ENCODE measurements at places on chromosomes 1 and 21.

DNA sequence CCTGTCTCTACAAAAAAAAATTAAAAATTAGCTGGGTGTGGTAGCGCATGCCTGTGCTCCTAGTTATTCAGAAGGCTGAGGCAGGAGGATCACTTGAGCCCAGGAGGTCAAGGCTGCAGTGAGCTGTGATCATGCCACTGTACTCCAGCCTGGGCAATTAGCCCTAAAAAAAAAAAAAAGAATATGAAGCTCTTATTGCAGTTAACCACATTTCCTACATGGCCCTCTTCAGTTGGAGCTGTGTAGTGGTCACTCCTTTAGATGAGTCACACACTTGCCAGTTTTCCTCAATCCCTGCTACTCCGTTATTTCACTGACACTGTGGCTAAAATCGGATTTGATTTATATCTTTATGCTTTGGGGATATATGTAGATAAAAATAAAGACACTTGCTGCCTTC, 11.8 kb downstream of the NFYC start:
- no peak for DNase-seq

- DNase-seq = no peak
Observed at GRCh38 chr1:155882235-155882634, 22.9 kb downstream of the SYT11 start.

DNA sequence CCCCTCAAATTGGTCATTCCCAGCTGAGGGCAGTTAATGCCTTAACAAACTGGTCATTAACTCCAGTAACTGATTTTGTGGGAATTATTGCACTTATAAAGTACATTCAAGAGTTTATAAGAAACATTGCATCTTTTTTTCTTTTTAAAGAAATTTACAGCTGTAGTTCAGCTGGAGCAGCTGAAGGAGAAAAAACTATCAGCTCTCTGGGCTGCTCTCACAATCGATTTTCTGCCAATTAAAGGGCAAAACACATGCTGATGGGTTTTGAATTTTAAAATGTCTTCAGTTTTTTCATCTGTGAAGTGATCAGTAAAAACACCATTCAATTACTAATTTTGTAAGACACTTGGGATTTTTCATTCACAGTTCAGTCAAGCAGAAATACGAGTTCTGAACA, 74.7 kb downstream of the KIFAP3 start:
- DNase-seq = no peak

GRCh38 chr1:90781534-90781933, 64.4 kb upstream of the BARHL2 start:
- no peak for DNase-seq

- DNase-seq = no peak
Observed at GRCh38 chr1:94050254-94050653, 70.7 kb downstream of the ABCA4 start.

- DNase-seq = peak; percentile 60
Observed at GRCh38 chr1:24027838-24028468, 47.8 kb upstream of the SRSF10 start.

GRCh38 chr1:228465141-228465540, 22.0 kb upstream of the RNF187 start:
- no peak for DNase-seq

- DNase-seq = no peak
Observed at GRCh38 chr1:87939444-87939843, 610.8 kb downstream of the LMO4 start.

- no peak for DNase-seq
Observed at GRCh38 chr1:222794656-222795474, 20.0 kb upstream of the DISP1 start.

DNA sequence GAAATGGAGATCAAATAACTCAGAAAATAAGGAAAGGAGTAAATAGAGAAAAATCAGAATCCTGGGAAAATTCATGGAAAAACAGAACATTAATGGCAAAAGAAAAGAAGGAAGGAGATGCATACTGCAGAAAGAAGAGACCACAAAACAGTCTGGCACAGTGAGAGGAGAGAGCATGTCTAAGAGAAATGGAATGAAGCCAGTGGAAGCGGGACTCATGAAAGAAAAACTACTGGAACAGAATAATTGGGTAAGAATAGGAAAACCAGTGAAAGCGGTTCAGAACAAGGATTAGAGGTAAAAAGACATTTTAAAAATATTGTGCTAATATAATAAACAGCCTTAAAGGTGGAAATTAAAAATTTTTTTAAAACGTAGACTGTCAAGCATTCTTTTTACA, 93.6 kb upstream of the GREM2 start:
- no peak for DNase-seq

- DNase-seq = no peak
Observed at GRCh38 chr1:16054598-16055540, 11.3 kb downstream of the CLCNKB start.

DNA sequence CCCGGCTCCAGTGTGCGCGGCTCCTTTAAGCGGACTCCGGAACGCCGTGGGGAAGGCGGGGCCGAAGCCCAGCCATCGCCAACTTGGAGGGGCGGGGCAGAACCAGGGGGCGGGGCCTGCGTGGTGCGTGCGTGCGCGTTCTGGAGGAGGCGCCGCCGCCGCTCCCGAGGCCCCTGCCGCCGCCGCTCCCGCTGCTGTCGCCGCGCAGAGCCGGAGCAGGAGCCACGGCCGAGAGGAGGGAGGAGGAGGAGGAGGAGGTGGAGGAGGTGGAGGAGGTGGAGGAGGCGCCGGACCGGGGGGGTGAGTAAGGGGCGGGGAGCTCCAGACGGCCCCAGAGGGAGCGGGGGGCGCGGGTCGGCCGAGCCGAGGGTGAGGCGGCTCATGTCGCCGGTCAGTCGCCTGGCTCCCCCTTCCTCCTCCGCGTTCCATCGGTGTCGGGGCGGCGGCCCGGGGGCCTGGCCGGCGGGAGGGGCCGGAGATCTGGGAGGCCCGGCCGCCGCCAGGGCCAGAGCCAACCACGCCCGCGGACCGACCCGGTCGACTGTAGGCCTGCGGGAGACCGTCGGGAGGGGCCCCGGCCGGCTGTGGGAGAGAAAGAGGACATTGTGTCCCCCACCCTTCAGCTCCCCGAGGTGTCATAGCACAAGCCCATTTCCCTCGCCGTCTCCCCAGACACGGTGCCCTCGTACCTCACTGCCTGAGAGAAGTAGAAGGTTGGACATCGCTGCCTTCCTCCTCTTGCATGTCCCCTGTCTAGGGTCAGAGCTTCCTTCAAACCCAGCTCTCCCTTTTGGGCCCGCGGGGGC, at the start of gene RAP1A:
Gene RAP1A, plus strand, starts transcription at position 155 of the 806 bp plus-strand sequence. CDS start 71,572 bp downstream, outside the sequence.
- peak; percentile 77 for DNase-seq

DNA sequence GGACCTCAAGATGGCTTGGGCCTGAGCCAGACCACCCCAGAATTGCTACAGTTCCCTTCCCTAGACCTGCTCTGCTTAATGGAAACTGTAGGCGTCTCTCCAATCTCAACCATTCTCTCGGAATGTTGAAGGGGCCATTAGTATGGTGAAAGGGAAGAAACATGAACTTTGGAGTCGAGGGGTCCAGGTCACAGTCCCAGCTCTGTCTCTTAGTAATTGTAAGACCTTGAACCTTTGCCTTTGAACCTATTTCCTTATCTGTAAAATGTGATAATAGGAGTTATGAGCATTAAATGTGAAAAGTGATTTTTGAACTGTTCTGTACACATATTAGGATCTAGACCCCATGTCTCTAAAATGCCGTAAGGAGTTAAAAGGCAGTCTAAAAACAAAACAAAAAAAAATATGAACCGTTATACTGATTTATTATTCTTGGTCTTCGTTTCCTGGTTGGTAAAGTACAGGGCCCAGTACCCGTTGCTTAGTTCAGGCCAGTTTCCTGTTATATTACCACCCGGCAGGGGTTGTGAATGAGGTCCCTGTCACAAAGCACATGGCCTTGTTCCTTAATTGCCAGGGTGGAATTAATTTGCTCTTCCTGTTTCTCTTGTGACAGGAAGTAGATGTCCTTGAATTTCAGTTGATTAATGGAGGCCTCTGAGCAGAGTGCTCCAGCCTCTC, 42.3 kb downstream of the TCEANC2 start:
- DNase-seq = no peak

DNA sequence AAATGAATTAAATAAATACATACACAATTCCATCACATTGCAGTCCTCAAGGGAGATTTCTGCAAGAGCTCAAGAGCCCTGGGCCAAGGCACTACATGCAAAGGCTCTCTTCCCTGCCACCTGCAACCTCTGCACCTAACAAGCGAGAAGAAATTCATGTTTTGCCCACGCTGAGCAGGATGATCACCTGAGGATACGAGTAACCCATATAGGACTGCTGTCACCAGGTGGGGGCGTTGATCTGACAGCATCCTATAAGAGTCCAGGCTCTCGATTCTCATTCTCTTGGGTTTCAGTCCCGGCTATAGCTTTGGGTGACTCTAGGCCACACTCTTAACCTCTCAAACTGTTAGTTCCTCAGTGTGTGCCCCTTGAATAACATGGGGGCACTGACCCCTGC, 18.7 kb upstream of the SPOCD1 start:
- DNase-seq = peak; percentile 33

GRCh38 chr1:175863299-175864050, 120.1 kb upstream of the TNR start:
- no peak for DNase-seq

- DNase-seq = no peak
Observed at GRCh38 chr1:68313735-68314134, 81.4 kb upstream of the WLS start.

GRCh38 chr1:232507571-232507970, 122.4 kb downstream of the SIPA1L2 start:
- DNase-seq = no peak

DNA sequence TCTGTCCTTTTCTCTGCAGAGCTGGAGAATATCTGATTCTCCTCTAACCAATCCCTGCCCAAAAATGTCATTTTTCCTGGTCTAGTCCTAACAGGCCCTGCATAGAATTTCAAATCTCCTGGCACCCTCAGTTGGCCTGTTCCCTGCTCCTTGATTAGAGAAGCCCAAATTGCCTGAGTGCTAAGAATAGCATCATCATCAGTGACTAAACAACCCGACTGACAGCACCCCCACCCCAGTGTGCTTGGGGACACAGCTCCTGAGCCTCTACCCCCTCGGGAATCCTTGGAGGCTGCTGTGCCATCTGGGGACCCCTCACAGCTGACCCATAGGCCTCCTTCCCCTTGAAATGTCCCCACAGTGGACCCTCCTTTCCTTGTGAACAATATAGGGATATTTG, 94.4 kb downstream of the DDX20 start:
- DNase-seq = no peak

DNA sequence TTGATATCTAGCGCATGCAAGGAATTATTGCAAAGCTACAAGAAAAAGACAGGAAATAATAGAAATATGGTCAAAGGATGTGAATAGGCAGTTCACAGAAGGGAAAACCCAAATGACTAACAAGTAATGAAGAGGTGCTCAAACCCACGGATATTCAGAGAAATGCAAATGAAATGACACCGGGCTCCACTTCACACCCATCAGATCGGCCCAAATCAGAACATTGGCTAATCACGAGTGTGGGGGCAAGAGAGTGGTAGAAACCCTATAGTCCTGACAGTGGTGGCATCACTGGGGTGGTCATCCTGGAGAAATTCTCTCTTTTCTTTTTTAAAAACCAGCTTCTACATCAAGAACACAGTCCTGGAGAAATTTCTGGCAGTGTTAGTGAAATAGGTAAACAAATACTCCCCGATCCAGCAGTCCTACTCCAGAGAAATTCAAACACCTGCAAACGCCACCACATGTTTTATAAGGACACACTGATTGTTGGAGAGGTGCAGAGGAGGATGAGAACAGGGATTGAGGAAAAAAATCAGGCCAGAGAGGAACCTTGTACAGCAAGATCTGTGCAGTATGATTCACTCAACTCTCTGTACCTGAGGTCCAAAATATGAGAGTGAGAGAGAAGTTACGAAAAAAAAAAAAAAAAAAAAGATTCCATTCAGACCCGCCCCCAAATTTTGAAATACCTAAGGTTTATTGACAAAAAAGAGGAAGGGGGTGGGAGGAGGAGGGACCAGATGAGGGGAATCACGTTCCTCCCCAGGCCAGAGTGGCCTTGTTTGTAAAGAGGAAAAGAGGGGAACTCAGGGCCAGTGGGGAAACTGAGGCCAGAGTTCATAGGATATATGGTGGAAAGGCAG, 9.2 kb upstream of the TNFRSF1B start:
- peak; percentile 32 for DNase-seq

DNA sequence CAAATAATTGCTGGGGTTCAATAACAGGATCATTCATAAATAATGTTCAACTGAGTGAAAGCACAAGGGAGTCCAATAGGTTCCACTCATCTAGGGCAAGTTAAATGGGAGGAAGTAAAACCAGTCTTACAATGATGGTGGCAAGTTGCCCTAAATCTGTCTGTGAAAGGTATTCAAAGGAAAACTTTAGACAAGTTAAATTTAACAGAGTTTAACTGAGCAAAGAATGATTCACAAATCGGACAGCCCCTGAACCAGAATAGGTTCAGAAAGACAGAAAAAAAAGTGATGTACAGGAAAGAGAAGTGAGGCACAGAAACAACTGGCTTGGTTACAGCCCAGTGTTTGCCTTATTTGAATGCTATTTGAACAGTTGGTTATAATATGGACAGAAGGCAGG, 183.5 kb upstream of the ADGRL4 start:
- DNase-seq = no peak

DNA sequence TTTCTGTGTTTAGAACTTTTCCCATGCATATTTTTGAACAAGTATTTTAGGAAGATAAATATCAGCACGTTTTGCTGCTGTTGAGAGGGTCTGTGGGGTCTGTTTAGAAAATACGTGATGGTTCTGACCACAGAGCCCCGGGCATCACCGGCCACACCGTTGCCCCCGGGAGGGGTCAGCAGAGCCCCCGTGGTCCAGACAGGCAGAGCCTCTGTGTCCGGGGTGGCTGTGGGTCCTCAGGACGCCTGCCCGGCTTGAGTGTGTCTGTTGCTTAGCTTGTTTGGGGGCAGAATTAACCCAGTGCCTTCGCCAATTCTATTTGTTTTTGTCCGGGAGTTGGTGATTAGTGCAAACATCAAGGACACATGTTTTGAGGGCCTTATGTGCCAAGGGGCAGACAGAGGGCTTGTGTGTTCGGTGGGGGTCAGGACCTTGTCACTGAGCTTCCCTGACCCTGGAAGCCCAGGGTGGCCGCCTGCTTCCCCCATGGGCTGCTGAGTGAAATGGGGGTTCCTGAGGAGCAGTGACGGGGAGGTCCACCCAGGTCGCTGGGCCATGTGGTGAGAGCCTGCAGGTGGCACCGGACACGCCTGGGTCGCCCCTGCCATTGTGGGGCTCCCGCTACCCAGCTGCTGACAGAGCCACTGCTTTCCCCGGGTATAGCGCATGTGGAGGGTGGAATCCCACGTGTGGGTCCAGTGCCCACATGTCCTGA, 122.2 kb downstream of the SIK1 start:
- DNase-seq = no peak

DNA sequence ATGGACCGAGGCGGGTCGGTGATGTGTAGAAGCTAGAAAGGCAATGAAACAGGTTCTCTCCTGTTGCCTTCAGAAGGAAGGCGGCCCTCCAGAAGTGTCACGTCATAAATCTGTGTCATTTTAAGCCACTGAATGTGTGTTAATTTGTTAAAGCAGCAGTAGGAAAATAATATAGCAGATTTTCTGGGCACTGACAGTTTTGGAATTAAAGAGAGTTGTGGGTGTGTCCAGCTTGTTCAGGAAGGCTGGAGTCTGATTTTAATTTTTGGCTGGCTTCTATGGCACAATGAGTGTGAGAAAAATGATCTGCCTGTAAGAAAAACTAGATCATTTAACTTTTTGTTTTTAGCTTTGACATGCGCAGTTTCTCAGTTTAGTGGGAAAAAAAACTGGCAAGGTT, 177.3 kb downstream of the EDEM3 start:
- DNase-seq = no peak

GRCh38 chr1:59994302-59995198, 68.0 kb upstream of the CYP2J2 start:
- DNase-seq = no peak

- DNase-seq = no peak
Observed at GRCh38 chr21:44919913-44920693, 596 bp downstream of the ITGB2 start.

GRCh38 chr1:35453031-35453430, 104.2 kb downstream of the KIAA0319L start:
- DNase-seq = no peak

Data from HepG2 (cell line).